ENCODE measurements at places on chromosomes 7 and 10.

DNA sequence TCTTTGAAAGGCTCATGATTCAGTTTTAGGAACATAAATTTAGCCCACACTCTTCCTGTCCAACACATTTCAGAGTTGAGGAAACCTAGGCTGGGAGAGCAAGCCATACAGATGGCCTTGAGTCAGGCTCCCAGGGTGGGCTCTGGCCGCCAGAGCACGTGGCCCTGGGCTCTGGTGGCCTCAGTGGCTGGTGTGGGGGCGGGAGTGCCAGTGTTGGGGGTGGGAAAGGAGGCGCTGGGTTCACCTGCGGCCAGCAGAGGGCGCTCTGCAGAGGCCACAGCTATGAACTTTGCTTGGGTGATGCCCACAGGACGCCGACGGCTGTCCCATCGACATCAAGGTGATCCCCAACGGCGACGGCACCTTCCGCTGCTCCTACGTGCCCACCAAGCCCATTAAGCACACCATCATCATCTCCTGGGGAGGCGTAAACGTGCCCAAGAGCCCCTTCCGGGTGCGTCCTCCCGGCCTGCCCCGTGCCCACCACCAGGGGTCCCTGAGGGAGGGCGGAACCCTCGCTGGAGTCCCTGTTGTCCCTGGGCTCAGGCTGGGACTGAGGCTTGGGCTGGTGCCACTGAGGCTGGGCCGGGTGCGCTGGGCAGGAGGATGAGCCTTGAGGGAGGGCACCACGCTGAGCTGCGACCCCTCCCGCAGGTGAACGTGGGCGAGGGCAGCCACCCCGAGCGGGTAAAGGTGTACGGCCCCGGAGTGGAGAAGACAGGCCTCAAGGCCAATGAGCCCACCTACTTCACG, 11.9 kb downstream of the FLNC start:
- DNase-seq, result peak; percentile 91

DNA sequence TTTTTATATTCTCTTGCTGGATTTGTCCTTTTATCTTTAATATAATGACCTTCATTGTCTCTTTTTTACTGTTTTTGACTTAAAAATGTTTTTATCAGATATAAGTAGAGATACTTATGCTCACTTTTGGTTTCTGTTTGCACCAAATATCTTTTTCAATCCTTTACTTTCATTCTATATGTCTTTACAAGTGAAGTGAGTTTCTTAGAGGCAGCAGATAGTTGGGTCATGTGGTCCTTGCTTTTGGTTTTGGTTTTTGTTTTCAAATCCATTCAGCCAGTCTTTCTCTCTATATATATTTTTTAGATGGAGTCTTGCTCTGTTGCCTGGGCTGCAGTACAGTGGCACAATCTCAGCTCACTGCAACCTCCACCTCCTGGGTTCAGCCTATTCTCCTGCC, 932.4 kb upstream of the LRRTM3 start:
- no peak for DNase-seq

GRCh38 chr7:4102231-4102841, 579.8 kb upstream of the FOXK1 start:
- no peak for DNase-seq

DNA sequence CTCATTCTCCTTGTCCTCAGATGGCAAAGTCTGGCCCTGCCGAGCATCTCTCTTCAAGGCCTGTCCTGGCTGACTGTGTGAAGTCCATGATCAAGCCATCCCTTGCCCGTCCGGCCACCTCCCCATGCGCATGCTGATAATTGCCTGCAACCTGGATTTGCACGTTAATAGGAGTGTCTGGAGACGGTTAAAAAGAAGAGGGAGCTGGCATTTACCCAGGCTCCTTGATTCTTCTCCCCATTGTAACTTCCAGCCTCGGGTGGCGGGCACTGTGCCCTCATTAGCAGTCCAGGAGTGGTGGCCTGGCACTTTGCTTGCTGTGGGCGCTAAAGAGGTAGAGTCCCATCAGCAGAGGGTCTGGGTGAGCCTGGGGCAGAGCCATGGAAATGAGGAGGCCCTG, 157.4 kb downstream of the C10orf105 start:
- no peak for DNase-seq

DNA sequence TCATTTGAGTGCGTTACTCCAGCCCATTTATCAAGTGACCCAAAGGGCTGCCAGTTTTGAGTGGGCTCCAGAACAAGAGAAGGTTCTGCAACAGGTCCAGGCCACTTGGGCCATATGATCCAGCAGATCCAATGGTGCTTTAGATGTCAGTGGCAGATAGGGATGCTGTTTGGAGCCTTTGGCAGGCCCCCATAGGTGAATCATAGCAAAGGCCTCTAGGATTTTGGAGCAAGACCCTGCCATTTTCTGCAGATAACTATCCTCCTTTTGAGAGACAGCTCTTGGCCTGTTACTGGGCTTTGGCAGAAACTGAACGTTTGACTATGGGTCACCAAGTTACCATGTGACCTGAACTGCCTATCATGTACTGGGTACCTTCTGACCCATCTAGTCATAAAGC, 358.8 kb upstream of the SEMA3C start:
- no peak for DNase-seq

- no peak for DNase-seq
Measured at GRCh38 chr10:61974601-61975390, 73.3 kb downstream of the ARID5B start.

GRCh38 chr10:3935141-3935540, 150.1 kb upstream of the KLF6 start:
- DNase-seq, result peak; percentile 91

GRCh38 chr7:29130096-29130495, 16.2 kb downstream of the CPVL start:
- DNase-seq, result no peak

GRCh38 chr7:13727279-13727678, 262.2 kb downstream of the ETV1 start:
- DNase-seq, result no peak

- no peak for DNase-seq
Measured at GRCh38 chr7:116576350-116577319, 51.8 kb downstream of the CAV1 start.

DNA sequence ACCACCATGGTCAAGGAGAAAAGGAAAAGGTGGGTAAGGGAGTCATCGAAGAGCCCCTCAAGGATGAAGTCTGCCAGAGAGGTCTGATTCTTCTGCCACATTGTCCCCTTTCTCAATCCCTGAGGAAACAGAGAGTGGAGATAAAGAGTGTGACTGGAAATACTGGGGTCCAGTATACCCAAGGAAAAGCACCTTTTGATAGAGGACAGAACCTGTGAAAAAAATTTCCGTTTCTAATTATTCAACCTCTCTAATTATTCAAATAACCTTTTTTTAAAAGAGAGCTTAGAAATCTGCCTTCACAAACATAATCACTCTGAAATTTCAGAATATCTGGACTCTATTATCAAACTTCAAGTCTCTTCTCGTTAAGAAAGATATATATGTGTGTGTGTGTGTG, at the start of gene OR2AE1:
Gene OR2AE1 (minus strand): TSS at position 101 of the 400 bp plus-strand sequence. CDS start 0 bp downstream, at position 101.
- DNase-seq, result no peak

- DNase-seq, result peak; percentile 77
Measured at GRCh38 chr7:2247141-2247995, 5.3 kb downstream of the NUDT1 start.

GRCh38 chr10:48541144-48541795, 63.6 kb downstream of the ARHGAP22 start:
- no peak for DNase-seq

GRCh38 chr7:30526163-30526562, 21.5 kb upstream of the GGCT start:
- DNase-seq, result no peak

GRCh38 chr10:2906974-2907373, 160.4 kb upstream of the PFKP start:
- DNase-seq, result no peak

GRCh38 chr7:50304911-50305582, 531 bp downstream of the IKZF1 start:
- peak; percentile 53 for DNase-seq

- no peak for DNase-seq
Measured at GRCh38 chr10:88461426-88461825, 121.7 kb downstream of the RNLS start.

GRCh38 chr7:44184206-44184872, 4.9 kb downstream of the GCK start:
- DNase-seq, result no peak

DNA sequence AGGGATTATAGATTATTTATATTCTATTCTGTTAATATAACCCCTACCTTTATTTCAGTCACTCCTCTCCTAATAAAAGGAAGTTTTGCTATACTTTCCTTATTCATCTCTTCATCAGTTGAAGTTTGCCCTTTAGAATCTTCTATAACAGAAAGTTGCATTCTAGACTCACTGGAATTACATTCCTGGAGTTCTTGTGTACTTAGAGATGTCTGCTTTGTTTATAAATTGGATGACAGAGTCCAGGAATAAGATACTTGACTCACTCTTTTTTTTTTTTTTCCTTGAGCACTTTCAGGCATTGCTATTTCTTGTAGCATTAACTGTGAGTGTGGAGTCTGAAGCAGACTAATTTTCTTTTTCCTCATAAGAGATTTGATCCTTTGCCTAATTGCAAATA, 640.8 kb downstream of the XPNPEP1 start:
- DNase-seq, result no peak

DNA sequence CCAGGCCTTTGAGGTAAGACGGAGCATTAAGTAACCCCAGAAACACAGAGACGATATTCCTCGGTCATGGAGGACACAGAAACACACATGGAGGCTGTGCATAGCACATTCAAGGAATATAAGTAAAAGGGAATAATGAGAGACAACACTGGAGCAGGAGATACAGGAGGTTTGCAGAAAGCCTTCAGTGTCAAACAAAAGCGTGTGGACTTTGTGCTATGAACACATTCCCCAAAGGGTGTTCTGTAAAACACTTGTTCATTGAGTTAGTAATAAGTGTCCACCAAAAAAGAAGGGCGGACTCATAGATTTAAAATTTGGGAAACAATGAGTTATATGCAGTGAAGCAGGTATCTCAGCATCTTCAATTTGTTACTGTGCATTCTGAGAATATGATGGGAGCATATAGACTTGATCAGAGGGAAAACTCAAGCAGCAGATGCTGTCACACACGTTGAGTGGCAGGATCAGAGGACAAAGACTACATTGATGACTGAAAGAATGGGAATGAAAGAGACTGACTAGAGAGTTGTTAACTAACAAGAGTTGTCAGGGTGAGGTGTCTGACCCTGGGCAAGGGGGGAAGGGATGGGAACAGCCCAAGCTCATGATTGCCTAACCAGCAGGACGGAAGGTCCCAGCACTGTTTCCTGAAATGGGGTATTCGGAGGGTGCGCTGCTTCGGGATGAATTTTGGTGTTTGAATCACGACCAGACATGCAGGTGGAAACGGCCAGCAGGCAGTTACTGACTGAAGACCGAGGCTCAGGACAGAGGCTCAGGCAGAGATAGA, 85.2 kb upstream of the VIPR2 start:
- DNase-seq, result no peak

GRCh38 chr10:11295492-11295891, 277.8 kb downstream of the CELF2 start:
- no peak for DNase-seq

DNA sequence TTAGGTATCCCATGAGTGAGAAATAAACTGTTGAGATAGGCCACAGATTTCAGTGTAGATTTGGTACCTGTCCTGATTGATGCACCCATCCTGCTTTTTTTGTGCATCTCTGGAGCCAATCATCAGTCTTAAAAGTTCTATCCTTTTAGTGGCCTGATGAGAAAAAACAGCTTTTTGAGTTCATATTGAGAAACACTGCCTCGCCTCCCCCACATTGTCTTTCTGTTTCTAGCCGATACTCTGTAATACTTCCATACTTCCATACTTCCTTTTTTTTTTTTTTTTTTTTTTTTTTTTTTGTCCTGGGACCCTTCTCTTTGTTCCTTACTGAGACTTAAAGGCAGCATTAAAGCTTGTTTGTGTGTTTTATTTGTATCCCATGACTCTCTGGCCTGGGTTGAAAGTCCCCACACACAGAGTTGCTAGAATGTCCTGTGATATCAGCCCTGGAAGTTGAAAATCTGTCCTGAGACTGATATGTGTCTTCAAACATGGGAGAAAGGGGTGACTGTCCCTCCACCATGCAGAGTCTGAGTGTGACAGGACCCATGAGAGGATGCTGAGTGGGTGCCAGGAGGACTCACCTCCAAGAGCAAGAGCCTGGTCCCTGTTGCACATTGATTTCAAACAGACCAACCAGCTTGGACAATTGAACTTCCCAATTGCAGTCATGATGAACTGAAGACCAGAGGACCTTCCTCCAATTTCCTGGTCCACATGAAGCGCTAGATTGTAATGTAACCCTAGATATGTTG, 5.7 kb downstream of the ZNF22 start:
- no peak for DNase-seq

DNA sequence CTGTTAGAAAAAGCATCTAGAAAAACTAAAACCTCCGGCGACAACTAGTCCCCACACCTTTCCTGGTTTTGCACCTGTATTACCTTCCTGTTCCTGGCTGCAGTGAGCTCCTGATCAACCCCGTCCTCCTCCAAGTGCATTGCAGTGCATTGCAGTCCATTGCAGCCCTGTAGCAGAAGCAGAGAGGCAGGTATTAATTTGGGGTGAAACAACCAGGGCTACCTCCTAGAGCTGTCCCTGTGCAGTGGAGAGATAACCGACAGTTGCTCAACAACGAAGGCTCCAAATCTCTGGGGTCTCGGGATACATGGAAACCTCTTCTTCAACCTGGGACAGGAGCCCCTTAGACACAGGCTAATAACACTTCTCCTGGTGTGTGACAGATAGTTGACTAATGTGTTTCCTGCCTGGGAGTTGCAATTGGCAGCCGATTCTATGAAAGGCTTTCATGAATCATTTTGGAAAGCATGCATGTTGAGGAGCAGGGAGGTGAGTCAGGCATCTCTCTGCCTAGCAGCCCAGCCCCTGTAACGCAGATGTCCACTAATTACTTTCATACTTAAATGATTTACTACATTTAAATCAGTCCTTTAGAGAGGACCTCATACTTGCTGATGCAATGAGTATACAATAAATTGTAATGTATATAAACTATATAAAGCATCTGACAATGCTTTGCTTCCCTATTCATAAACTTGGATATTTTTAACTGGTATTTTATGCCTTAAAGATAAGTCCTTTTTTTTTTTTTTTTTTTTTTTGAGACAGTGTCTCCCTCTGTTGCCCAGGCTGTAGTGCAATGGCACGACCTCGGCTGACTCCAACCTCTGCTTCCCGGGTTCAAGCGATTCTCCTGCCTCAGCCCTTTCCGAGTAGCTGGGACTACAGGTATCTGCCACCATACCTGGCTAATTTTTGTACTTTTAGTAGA, 59.0 kb downstream of the PRR15 start:
- no peak for DNase-seq

GRCh38 chr7:48154792-48155413, 16.4 kb upstream of the ABCA13 start:
- DNase-seq, result no peak

DNA sequence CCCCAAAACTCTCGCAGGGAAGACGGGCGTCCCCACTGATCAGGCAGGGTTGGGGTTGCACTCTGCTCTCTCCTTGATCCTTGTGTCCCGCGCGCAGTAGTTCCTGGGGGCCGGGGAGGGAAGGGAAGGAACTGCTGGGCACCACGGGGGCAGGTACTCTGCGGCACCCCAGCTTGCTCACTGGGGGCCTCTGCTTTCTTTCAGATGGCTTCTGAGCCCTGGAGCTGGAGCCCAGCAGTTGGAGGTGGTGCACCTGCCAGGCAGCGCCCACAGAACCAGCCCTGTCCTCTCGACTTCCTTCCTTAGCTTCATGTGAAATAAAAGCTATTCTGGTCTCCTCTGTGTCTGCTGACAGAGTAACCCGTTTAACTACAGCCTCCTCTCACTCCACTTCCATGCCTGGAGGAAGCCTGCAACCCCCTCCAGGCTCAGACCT, 12.2 kb downstream of the PLAC9 start:
- no peak for DNase-seq

GRCh38 chr10:8663131-8663530, 608.6 kb downstream of the GATA3 start:
- DNase-seq, result no peak

Measured in GM13976 (cell line).